ENCODE measurements at places on chromosomes 16 and 17.
A peak's percentile ranks its signal among the peaks of the same experiment; 100 is the strongest.

DNA sequence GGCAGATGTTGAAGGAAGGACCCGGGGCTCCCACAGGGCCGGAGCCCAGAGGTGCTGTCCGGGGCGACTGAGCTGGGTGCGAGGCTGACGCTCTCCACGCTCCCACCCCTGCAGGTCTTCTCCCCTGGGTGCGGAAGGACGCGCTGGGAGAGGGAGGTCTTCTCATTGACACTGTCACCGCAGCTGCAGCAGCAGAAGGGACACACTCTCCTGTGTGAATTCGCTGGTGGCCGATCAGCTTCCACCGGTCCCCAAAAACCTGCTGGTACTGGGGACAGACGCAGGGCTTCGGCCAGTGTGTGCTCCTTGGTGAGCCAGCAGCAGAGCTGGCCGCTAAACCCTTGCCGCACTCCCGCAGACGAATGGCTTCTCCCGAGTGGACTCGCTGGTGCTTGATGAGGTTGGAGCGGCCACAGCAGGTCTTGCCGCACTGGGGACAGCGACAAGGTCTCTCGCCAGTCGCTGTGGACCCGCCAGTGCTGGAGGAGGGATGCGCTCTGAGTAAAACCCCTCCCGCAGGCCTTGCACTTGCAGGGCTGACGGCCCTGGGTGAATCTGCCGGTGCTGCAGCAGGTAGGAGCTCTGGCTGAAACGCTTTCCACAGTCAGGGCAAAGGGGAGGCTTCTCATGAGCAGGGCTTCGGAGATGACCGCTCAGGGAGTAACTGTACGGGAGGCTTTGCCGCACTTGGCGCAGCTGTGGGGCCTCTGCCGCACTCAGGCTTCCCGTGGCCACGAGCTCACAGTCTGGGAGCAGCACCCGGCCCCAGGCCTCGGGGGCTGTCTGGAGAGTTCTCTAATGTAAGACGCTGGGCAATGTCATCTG is 6.2 kb downstream of the ZNF843 start:
- no peak for DNase-seq

DNA sequence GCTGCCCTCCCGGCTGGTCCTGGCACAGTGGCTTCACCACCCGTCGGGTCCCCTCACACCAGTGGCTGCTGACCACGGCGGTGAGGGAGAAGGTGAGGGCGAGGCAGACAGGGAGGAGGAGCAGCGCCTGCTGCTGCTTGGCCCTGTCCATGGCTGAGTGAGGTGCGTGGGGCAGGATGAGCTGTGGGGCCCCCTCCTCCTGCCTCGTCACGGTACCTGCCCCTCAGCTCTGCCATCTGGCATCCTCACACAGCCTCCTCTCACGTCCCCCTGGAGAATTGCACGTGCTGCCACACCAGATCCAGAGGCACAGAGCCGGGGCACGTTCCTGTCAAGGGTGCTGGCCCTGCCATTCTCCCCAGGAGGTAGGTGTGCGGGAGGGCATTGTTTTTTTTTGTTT is at the start of gene GSG1L2:
Gene GSG1L2 (minus strand): TSS at position 159 of the 400 bp plus-strand sequence. CDS start 8 bp downstream, at position 151.
- DNase-seq = no peak

DNA sequence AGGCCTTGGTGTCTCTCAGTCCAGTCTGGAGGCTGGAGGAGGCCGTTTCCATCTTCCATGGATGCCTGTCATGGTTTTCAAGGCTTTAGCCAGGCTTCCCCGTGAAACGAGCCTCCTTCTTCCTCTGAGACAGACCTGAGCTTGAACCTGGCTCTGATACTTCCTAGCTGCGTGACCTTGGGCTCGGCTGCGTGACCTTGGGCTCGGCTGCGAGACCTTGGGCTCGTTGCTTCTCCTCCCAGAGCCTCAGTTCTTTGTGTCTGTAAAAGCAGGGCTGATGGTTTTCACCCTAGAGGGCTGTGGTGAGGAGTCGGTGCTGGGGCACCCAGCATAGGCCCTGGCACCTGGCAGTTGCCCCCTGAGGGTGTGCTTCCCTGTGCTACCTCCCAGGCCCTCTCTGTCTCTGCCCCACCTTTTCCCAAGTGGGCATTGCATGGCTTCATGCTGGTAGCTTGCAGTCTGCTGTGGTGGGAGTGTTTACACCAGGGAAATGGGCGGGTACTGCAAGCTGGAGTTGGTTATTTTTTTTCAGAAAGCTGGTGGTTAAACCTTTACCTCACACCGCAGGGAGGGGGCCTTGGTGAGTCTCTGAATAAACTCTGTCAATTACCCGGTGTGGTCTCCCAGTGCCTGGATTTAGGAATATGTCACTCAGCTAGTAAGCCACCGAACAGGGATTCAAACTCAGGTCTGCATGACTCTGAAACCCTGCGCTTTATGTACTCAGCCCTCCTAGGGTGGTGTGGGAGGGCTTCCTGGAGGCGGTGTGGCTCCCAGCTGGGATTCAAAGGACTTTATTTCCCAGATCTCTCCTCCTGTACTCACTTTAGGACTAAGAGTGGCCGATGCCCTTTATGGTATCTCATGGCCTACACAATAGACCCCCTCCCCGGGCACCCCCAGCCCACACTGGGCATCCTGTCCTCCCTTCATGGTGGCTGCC is 129.0 kb upstream of the CIBAR2 start:
- DNase-seq = no peak

DNA sequence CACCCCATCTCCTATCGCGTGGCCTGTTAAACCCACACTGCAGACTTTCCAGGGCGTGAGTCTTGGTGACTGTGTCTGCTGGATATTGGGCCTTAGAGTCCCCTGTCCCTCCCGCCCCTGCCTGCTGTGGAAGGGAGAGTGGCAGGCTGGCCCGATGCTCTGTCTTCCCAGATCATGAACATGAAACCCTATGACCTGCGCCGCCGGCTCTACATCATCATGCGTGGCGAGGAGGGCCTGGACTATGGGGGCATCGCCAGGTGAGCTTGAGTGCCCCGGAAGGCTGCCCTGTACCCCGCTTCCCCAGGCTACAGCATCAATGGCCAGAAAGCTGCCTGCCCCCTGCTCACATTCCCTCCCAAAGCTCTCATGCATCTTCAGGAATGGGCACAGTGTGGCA is 19.5 kb upstream of the CLEC18A start:
- DNase-seq = no peak

DNA sequence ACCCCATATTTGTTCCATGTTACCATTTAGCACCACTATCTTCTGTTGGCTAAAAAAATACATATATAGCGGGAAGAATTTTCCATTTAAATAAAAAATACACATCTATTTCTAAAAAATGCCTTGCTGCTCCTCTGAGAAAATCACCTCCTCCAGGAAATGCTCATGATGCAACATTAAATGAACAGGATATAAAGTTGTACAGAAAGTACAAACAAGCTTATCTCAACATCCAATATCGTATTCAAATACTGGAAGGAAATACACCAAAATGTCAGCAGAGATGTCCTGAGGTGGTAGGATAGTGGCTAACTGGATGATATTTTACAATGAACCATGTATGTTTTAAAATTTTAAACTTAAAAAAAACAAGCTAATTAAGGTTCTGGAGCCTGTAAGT is 21.3 kb downstream of the GNA13 start:
- DNase-seq = no peak

DNA sequence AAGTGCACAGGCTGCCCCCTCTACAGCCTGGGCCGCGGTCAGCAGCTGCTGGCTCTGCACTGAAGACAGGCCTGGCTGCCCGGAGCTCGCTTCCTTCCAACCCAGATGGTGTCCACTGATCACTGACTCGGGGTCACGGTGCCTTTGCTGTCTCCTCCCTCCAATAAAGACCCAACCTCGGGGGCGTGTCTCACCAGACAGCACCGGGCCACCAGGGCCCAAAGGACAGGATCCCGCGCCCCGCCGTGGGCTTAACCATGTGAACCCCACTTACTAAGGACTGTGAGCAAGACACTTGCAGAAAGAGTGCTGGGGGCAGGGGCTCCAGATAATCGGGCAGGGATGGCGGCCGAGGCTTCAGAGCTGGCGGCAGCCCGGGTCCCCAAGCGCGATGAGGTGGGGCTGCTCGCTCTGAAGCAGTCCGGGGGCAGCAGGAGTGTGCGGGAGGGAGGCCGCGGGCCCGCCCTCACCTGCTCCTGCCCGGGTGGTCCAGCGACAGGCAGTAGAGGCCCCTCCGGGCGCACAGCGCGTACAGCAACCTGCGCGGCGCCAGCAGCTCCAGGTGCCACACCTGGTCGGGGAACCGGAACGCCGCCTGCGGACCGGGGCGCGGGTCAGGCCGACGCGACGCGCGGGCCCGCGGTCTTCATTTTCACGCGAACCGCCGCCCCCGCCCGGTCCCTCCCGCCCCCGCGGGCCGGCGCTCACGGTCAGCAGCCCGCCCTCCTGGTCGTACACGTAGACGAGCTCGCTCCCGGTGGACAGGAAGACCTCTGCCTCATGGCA is 502 bp downstream of the FAAP100 start:
- peak; percentile 59 for DNase-seq

DNA sequence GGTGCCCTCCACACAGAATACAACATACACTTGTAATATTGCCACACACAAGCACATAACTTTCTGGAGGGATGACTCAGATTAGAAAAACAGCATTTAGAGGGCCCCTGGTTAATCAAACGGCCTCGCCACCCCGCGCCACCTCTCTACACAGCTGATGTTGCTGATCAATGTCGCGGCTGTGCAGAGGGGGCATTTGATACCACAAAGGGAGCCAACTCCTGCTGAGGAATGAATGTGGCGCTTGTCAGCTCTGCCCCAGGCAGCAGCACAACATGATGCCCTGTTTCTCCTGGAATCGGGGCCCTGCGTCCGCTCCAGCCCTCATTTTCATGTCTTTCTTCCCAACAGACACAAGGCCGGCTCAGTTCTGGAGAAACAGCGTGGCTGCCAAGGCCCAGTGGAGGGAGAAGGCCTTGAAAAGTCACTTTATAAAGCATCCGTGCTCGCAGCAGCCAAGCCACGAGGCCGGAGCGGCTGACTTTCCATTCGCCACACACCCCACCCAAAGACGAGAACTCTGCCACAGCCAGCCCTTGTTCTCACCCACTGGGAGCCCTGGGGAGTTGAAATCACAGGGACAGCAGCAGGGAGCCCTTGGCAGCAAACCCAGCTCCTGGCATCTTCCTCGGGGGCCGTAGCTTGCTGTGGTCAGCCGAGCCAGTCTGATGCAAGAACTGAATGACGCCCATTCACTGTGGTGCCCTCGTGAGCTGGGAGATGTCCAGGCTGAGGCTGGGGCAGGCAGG is 65.6 kb downstream of the XYLT1 start:
- DNase-seq = peak; percentile 72

DNA sequence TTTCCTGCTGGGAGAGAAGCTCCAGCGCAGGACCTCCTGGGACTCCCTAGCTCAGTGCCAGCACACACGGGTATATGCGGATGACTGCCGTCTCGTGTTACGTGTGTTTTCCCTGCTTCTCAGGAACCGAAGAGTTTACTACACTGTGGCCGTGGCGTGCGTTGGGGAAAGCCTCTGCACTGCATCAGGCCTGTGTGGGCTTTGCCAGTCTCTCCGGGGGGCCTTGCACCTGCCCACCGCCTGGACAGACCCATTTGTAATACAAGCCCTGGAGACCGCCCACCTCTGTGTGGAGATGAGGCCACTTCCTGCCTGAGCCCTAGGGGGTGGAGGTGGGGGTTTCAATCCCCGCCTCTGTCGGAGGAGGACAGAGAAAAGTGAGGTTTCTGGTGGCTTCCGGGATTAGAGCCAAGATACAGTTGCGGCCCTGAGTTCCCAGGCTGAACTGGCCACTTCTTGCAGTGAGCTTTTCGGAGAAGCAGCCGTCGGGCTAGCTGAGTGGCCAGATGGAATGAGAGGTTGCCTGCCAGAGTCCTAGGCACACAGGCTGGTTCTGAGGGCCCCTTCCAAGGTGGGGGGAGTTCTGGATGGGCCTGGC is 43.4 kb upstream of the GSE1 start:
- DNase-seq = no peak

GRCh38 chr16:57301126-57301817 is 16.8 kb upstream of the PLLP start:
- no peak for DNase-seq

GRCh38 chr16:27405546-27406451 is 3.8 kb downstream of the IL21R start:
- DNase-seq = peak; percentile 23

DNA sequence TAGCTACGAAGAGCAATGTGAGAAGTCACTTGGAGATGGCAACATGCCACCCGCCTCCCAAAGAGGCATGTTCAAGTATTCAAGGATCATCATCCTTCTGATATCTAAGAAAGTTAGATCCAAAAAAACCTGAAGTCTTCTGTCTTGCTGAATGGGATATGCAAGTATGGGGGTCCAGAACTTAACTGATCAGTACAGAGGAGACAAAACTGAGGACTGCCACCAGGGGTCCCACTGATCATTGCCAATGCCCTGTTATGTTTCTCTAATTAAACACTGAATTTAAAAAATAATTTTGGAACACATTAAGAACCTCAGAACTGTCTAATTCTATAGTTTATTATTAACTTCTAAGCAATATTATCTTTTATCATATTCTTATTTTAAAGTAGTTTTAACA is 99.7 kb downstream of the CDH8 start:
- no peak for DNase-seq

DNA sequence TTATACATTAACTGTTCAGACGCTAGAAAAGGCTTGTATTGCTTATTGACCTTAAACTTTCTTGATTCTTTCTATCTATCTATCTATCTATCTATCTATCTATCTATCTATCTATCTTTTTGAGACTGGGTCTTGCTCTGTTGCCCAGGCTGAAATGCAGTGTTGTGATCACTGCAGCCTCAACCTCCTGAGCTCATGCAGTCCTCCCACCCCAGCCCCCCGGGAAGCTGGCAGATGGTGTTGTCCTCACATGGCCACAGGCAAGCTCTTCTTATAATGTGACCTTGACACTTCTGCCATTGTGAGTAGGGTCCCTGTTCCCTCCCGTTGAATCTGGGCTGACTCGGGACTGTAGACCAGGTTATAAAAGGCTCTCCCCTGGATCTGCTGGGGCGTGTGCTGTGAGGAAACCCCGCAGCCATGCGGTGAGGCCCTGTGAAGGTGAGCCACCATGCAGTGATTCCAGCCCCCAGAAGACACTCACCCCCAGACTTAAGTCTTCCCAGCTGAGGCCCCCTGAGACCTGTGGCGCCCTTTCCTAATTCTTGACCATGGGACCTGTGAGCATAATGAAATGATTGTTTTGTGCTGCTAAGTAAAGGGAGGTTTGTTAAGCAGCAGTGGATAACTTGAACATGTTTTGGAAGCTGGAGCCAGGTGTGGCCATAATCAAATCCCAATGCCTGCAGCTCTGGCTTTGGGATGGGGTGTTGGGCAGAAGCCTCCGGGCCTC is 54.3 kb downstream of the RPTOR start:
- DNase-seq = no peak

- peak; percentile 39 for DNase-seq
Measured at GRCh38 chr16:88334778-88335720, 47.7 kb upstream of the ZNF469 start.

DNA sequence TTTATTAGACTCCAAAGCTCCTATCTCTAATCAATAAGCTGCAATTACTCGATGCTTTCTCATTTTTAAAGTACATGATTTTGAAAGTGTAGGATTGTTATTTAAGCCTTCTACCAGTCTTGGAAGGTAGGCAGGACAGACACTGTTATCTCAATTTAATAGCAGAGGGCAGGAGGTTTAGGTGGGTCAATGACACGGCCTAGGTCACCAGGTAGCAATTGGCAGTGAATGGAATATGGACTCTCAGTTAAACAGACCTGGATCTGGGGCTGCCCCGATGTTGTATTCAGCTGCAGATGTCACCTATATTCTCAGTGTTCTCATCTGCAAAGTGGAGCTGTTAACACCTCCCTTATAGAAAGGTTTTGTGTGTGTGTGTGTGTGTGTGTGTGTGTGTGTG is 124.4 kb upstream of the ANKFN1 start:
- DNase-seq = no peak
